ENCODE measurements at places on chromosomes 2 and 18.

DNA sequence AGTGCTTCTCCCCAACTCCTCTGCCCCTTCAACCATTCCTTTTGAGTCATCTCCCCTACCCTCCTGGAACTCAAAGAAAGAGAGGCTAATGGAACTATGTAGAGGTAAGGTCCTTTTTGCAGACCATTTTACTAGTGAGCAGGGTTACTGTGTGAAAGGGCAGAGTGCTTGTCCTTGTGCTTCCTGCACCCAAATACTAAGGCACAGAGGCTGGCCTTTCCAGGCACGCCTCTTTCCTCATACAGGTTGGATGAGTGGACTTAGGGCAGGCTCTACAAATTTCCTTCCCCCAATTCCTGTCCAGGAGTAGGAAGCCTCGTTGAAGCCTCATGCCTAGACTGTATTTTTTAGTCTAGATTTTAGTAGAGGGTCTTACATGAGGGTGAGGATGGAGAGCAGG lies 288.8 kb upstream of the SLC14A2 start:
- no peak for DNase-seq

DNA sequence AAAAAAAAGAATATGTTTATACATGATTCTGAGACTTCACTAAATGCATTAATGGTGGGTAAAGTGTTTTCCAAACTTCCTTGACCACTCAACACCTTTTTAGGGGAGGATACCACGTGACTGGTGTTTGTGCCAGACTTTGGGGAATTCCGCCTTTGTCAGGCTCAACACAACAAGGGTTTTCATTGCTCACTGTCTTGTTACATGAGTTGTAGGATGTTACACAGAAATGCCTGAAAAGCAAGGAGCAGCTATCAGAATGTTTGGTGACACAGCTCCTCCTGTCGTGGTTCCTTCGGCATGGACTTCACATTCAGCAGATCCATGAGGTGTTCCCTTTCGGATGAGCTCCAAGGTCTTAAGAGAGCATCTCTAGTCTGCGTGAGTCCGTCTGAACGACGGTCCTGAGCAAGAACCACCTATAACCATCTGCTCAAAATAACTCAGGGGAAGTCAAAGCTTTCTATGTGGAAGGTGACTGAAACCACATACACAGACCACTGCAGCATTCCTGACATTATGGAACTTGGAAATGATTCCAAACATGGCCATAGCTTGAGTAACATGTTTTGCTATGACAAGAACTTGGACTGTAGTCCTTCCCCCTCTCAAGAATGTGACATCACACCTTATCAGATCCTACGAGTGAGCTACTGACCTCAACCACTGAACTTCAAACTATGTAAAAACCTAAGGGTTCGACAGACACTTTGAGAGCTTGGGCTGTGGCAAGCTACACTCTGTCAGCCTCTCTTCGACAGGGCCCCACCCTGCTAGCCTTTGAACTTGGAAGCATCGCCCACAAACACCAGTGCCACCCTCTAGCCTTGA lies 57.5 kb downstream of the MCFD2 start:
- no peak for DNase-seq

GRCh38 chr2:105652014-105652796 lies 92.5 kb upstream of the NCK2 start:
- no peak for DNase-seq

GRCh38 chr2:54341656-54342055 lies 85.6 kb upstream of the TSPYL6 start:
- DNase-seq = no peak

DNA sequence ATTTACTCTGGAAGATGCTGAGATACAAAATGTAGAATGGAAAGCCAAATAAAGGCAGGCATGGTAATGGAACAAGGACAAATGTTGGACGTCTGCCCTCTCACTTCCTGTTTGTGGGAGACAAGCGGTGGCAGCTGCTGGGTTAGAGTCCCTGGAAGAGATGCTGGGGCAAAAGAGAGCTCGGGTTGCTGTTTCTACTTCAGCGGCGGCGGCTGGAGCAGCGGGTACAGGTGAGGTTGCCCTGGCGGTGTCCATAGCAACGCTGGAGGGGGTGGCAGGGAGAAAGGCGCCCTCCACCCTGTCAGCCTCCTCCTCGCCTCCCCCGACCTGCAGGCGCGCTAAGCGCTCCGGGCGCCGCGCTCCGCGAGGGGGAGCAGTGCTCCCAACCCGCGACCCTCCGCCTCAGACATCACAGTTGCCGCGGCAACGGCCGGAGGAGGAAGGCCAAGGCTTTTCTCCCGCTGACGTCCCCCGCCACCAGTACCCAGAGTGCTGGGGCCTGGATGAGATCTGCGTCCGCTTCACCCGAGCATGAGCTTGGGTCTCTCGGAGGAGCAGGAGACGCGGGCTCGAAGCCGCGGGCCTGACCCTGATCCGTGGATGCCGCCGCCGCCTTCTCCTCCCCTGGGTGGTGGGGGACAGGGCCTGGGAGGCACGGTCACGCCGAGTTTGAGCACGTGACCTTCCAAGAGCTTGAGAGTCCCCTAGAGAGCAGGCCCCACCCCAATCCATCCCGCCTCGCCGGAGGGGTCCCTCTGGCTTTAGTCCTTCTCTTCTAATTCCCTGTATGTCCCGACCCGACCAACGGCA lies 65.6 kb downstream of the NOL4 start:
- no peak for DNase-seq

GRCh38 chr18:49723648-49724180 lies 89.6 kb downstream of the ACAA2 start:
- no peak for DNase-seq

- no peak for DNase-seq
Observed at GRCh38 chr2:773256-774160, 96.3 kb upstream of the TMEM18 start.

GRCh38 chr2:125471963-125472362 lies 1184.0 kb upstream of the GYPC start:
- DNase-seq = no peak

GRCh38 chr2:9844576-9844975 lies 1.3 kb downstream of the TAF1B start:
- DNase-seq = no peak

- peak; percentile 49 for DNase-seq
Observed at GRCh38 chr2:39127973-39128372, 7.1 kb upstream of the SOS1 start.
